NCI-H187 treated with DMSO at 0.1 percent for 48 hours (cell line): ENCODE measurements at places on chromosomes 12 and 14.

GRCh38 chr12:98612696-98613334, 19.3 kb downstream of the SLC25A3 start:
- DNase-seq = no peak

DNA sequence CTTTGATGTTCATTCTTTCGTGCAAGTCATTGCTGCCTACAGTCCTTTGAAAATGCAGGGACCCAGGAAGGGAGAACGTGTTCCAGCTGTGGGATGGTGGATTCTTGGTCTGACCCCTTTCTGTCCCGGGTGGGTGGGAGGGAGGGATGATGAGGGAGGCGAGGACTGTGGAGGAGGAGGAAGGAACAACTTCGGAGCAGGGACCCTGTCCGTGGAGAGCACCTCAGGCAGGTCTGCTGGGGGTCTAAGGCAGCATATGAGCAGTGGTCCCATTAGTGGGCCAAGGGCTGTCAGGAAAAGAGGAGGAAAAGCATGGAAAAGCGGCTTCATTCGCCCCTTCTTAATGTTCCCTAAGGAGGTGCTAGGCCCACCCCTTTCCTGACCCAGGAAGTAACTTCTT, 36.0 kb downstream of the CACNA2D4 start:
- DNase-seq = no peak

GRCh38 chr12:52204095-52204930, 12.5 kb upstream of the KRT80 start:
- no peak for DNase-seq

DNA sequence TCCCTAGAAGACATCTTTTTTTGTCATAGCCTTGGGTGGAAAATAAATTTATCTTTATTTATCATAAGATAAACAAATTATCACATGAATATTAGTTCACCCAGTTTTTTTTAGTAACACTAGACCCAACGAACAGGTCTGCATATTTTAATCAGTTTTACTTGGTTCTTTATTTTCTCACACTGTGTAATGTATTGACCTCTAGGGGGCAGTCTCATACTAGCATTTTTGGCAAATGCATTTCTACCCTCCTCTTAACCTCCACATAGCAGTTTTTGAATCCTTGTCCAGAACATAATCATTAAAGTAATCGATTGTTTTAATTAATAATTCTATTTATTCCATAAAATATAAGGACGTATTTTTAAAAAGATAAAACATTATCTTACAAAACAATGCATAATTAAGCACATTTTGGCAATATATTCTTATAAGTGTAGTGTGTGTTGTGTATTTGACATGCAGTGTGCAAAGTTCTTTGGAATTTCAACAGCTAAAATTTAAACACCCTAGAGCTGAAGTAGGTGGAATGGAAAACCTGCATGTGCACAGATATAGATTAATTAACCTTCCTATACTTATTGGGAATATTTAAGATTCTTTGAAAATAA, 31.6 kb upstream of the PTPRQ start:
- no peak for DNase-seq

DNA sequence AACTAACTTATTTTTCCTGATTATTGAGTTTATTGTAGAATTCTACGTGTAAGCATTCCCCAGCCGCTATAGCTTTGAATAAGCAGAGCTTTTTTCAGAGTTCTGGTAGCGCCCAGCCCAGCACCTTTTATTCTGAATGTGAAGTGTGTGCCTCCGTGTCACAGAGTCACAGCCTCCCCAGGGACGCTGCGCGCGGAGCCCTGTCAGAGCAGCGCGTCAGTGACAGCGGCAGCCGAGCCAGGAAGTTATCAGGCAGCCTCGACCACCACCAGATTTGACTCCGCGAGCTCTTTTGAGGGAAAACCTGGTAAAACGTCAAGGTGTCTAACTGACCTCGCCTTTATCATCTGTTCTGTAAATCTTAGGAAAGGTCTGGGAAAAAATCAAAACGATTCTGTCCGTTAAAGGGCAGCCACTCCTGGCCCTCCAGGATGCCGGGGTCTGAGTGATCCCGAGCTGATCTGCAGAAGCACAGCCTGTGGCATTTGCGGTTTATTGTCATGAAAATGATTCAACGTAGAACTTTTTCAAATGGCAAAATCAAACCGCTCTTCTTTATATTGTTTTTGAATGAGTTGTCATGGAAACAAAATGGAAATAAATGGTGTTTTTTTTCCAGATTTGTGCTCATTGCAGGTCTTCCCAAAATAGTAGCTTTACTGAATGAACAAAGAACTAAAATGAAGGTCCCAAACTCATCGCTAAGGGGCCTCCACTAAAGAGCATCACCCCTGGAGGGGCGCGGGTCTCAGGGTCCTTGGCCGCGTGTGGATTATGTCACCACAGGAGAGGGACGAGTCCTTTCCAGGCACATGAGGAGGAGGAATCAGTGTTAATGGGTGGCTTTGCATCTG, 43.1 kb upstream of the MMP17 start:
- DNase-seq = no peak

GRCh38 chr14:64201296-64201695, 92.9 kb downstream of the ESR2 start:
- DNase-seq = no peak

- no peak for DNase-seq
Measured at GRCh38 chr12:124592481-124593160, 25.2 kb upstream of the NCOR2 start.

DNA sequence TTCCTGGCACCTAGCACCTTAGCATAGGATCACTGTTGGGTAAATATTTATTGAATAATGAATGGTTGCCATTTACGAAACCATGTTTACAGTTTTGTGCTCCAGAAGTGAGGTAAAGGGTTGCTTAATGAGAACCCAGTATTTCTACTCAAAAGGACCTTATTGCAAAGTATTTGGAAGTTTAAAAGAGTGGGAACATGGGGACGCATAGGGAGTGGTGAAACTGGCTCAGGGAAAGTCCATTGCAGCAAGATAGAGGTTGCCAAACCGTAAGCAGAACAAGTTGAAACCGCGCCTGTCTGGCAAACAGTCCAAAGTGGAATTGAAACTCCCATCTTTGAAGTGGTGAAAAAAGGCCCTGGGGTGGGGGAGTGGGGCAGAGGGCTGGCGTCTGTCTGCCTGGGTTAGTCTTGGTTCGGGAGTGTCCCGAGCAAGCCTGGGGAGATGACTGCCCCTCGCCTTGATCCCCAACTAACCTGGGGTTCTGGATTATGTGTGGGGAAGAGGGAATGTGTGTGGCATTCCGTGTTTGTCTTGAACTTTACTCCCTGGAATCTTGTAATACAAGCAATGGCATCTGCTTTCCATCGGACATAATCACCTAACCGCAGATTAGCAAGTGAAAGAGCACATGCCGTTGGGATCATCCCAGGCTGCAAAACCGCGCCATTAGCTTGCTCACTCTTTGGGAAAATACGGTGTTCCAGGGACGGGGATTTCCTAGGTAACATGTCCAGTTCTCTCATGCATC, 7.2 kb downstream of the ALDH2 start:
- DNase-seq = no peak

DNA sequence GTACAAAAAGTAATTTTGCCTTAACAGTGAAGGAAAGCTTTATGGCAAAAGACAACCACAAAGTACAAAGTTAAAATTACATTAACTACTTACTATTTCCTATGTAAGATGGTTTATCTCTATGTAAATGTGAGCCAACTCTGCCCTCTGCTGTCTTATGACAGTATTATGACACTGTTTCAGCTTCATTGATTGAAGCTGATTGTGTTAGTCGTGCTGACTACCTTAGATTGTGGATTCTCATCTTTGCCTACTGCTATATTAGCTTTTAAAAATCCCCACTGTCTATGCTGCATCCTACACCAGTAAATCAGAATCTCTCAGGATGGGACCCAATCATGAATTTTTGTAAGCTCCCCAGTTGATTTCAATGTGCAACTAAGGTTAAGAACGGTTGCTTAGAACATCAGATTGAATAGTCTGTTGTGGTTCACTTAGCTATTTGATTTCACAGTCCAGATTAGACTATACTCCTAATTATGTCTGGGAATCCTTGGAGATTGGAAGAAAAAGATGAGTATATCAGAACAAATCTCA, 12.2 kb upstream of the SPTB start:
- peak; percentile 25 for DNase-seq

DNA sequence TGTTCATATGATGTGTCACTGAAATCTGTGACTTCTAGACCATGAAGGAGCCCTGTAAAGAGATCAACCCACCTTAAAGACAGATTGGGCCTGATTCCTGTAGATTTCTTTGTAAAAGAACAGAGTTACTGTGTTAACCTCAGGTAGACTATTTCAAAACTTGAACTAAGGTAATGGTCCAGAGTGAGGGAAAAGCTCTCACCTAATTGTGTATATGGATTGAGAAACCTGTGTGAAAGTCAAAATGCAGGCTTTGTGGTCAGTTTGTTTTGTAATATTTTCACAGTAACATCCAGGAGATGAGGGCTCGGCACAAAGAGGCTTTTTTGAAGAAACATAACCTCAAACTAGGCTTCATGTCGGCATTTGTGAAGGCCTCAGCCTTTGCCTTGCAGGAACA, 16.4 kb downstream of the DLST start:
- no peak for DNase-seq

- no peak for DNase-seq
Measured at GRCh38 chr12:14193639-14194038, 171.8 kb upstream of the ATF7IP start.

GRCh38 chr12:108126212-108126611, 2.9 kb upstream of the WSCD2 start:
- no peak for DNase-seq

DNA sequence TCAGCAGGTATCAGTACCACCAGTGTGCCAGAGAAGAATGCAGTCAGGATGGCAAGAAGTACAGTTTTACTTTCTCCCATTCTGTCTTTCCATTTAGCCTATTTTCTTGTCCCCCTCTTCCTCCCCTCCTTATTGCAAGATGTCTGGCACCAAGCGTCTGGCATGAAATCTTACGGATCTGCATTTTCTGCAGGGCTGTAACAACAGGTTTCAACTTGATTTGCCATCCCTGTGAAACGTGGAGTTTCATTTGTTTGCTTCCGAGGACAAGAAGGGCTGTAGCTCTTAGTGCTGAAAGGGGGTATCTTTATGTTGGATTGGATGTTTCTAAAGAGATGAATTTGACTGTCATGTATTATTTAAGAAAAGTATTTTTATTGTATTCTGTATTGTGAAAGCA, 1110.6 kb downstream of the BCL11B start:
- no peak for DNase-seq

DNA sequence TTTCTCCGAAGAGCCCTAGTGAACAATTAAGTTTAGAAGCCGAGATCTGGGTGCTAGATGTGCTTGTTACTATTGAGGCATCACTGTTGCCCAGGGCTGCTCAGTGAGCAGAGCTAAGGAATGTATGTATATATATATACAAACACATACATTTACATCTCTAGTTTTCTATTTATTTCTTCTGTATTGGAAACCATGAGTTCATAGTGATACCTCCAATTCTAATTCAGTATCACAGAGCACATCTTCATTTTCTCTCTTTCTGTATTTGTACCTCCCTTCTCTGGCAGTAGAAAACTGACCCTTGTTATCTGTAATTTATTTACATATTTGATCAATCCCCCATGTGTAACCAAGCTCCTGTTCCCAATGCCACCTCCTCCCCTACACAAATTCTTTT, 40.7 kb upstream of the FUT8 start:
- DNase-seq = no peak

- no peak for DNase-seq
Measured at GRCh38 chr12:69534389-69534822, 50.9 kb upstream of the CCT2 start.

DNA sequence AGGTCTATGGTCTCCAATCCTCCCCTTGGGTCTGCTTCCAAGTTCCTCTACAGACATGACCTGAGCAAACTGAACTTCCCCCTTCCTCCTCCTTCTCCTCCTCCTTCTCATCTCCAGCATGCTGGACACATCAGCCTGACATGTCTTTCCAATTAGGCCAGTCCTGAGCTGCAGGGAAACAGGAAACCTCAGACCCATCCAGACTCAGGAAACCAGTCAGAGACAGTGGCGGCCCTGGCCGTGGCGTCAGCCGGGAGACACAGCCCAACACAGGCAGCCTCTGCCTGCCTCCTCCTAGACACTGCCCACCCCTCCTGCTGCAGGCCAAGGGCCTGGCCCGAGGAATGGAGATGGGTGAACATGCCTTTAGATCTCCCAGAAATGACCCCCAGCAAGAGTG, 468.8 kb downstream of the BCL11B start:
- no peak for DNase-seq

DNA sequence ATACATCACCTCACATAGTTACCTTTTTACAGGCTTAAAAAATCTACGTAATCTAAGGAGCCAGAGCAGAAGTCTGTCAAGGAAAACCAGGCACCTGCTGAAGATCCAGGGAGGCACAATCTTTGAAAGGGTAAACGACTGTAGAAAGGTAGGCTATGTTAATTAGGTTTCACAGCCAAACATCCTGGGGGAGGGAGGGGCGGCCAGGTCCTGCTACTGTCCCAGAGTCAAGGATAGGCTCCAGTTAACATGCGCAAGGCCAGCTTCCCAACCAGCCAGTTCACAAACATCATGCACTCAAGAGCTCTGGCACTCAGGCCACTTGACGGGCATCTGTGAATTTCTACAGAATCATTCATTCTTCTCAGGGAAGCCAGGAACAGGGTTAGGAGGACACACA, 22.9 kb downstream of the NIN start:
- no peak for DNase-seq

- DNase-seq = no peak
Measured at GRCh38 chr12:68067762-68068376, 78.6 kb downstream of the IFNG-AS1 start.

DNA sequence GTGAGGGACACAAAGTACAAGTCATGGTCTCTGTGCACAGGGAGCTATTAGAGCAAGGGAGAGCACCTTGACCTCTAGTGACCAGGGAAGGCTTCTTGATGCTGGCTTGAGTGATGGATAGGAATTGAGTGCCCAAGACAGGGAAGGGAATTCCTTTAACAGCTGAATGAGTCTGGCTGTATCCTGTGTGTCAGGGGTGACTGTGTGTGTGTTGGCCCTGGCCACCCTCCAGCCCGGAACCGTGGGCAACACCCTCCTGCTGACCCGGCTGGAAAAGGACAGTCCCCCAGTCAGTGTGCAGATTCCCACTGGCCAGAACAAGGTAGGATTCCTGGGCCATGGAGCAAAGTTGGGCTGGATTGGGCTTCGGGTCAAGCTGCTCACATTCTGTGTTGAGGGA, 5.5 kb upstream of the PFDN5 start:
- no peak for DNase-seq
